Fibroblast of mammary gland (primary cell): ENCODE measurements at places on chromosomes 6 and 20.

GRCh38 chr6:28643017-28643740 is 117.5 kb downstream of the GPX5 start:
- DNase-seq = peak; percentile 88

- no peak for DNase-seq
Measured at GRCh38 chr6:39956936-39957335, 22.7 kb upstream of the MOCS1 start.

DNA sequence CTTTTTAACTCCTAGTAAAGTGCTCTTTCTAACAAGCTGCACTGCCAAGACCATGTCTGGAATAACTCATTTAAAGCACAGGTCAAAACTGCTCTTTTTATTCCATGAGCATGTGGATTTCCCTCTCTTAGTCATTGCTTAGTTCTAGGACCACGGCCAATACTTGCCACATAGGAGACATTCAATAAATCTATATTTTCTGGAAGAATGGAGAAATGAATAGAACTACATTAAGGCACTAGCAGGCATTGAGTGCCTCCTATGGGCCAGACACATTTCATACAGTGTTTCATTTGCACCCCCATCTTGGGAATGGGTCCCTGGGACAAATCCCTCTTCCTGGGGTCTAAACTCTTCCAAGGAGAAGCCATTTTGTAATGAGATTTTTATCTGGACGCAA is 552.8 kb upstream of the CITED2 start:
- DNase-seq = peak; percentile 96

DNA sequence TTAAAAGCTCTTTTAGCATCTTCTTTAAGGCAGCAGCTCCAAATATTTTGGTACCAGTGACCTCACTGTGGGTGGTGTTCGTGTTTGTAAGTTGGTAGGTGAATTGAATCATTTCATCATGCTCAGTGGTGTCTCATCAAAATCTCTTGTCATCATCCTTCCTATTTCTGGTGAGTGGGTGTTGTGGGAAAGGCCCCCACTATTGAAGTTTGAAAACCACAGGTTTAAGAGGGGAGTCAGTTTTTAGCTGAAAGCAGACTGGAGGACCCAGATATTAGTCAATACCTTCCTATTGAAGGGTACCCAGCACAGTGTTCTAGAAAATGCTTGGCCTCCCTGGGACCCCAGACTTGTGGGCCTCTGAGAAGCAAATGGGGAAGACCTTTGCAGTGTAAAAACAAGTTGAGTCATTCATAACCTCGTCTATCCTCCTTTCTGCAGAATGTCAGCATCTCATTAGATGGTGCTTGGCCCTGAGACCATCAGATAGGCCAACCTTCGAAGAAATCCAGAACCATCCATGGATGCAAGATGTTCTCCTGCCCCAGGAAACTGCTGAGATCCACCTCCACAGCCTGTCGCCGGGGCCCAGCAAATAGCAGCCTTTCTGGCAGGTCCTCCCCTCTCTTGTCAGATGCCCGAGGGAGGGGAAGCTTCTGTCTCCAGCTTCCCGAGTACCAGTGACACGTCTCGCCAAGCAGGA is 3.7 kb downstream of the PIM1 start:
- peak; percentile 31 for DNase-seq

DNA sequence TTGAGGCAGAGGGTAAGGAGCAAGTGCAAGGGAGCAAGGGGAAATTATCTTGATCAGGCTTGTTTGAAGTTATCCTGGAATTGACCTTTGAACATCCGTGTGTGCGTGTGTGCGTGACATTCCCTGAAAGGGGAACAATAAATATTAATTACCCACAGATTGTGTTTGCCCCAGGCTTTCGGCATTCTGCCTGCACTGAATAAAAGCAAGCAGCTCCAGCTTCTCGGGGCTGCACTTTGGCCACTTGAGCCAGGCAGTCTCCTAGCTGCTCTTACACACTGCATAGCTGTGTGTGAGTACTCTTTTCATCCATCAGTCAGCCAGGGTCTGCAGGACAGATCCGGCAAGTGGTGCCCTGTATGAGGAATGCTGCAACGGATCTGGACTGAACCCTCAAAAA is 107.7 kb upstream of the BTN3A2 start:
- no peak for DNase-seq

GRCh38 chr6:13098793-13099570 is 229.4 kb downstream of the TBC1D7 start:
- no peak for DNase-seq

DNA sequence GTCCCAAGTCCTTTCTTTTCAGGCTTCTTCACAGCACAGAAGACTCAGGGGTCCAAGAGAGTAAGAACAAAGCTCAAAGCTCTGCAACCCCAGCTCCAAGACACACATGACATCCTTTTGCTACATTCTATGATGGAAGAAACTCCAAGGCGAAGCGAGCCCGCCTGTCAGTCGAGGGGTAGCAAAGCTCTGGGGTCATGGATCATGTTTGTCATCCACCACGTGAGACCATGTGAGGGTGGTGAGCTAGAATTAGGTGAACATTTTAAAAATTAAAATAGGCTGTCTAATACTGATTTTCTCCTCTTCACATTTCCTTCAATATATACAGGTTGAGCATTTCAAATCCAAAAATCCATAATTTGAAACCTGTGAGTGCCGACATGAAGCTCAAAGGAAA is 189.6 kb downstream of the TTLL2 start:
- no peak for DNase-seq

DNA sequence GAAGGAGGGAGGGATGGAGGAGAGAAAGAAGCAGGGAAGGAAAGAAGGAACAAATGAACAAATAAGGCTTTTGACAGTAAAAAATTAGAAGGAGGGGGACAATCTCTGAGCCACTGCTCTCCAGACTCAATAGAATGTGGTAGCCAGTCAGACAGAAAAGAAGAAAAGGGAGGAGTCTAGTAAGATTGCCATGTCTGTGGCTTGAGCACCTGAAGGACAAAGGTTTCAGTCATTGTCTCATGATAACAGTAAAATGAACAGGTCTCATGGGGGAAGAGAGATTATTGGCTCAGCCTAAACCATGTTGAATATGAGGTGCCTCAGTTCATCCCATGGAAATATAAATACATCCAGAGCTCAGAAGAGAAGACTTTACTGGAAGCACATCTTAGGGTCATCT is 14.0 kb upstream of the LOC128125822 start:
- DNase-seq = no peak

- DNase-seq = peak; percentile 16
Measured at GRCh38 chr6:5167501-5167900, 82.4 kb downstream of the PPP1R3G start.

DNA sequence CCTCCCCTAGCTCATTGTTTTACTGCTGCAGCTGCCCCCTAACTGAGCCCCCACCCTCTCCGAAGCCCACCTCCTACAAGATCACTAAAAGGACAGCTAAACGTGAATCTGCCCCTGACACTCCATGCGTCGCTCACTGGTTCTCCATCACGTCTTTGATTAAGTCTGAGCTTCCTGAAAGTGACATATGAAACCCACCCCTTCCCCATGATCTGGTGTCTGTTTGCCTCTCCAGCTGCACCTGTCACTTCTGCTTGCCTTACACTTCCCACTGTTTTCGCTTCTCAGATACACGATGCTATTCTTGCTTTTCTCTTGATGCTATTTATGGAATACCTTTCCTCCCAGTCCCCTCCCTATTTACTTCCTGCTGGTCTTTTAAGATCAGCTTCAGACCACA is 8.0 kb upstream of the PERP start:
- no peak for DNase-seq

- no peak for DNase-seq
Measured at GRCh38 chr6:80003826-80004172, 650 bp upstream of the TTK start.

GRCh38 chr6:699319-699718 is 6.4 kb upstream of the EXOC2 start:
- peak; percentile 17 for DNase-seq

- DNase-seq = no peak
Measured at GRCh38 chr6:2085657-2086056, 159.7 kb downstream of the GMDS start.

DNA sequence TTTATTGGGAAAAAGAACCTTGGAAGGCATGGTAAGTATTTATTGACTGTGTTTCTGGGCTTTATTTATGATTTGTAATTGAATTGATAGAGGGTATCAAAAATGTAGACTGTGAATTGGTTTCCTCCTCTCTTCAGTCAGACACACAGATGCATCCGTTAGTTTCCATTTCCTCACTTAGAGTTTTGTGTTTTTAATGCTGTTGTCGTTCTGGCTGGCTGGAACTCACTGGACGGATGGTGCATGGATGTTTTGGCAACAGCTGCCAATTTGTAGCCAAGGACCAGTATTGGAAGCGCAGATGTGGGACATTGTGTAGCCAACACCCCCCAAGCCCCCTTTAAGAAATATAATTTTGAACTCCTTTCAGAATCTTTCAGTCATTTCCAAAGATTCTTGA is 134.5 kb downstream of the JARID2 start:
- DNase-seq = no peak

DNA sequence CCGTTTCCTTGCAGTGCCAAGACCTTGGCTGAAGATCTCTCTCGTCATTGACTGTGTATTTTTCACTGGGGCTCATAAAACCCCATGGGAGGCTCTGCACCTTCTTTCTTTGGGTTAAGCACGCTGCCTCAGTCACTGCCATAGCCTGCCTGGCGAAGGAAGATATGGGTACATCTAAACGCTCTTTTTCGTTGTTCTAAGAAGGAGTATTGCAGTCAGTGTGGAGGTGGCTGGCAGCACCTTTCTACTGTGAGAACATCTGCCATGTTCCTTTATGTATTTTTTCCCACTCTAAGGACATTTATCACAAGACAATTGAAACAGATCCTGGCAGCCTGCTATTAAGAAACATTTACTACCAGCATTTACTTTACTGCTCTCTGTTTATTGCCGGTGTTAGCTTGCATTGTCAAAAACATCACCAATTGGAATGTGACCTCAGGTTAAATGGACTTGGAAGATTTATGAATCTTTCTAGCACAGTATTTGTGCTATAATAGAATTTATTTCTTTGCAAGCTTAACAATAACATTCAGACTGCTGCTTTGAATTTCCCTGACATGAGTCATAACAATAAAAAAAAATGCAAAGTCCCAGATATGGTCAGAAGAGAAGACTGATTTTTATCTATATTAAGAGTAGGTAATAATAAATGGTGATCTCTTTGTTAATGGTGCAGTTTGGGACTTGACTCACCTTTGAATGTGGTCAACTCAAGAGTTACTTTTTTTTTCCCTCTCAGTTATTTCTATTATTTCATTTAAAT is 62.2 kb upstream of the CLDN20 start:
- peak; percentile 65 for DNase-seq

DNA sequence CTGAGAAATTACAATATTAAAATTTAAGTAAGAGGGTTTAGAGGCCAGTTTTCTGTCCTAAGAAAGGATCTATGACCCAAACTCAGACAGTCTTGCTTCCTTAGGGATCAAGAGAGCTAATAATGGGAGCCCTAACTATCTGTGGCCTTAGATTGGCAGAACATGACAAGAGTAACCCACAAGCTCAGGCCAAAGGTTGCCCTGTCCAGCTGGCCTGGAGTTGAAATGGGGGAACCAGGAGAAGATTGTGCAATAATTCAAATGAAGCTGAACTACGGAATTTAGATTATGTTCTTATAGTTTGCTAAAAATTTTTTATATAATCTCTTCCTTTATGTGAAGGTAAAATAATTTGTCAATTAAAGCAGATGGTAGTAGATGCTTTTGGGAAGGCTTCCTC is 26.4 kb downstream of the LAMA4 start:
- no peak for DNase-seq

DNA sequence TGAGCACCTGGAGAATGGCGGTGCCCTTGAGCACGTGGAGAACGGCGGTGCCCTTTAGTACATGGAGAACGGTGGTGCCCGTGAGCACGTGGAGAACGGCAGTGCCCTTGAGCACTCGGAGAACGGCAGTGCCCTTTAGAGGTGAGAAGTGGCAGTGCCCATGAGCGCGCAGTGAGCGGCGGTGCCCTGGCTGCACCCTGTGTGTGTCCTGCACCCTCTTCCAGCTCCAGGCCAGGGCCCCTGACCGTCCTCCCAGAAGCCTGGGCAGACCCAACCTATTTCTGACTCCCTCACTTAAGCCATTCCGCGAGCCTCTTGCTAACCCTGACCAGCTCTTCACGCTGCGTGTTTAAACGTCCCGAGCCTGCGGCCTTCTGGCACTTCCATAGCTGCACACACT is 151.3 kb downstream of the DLL1 start:
- no peak for DNase-seq

DNA sequence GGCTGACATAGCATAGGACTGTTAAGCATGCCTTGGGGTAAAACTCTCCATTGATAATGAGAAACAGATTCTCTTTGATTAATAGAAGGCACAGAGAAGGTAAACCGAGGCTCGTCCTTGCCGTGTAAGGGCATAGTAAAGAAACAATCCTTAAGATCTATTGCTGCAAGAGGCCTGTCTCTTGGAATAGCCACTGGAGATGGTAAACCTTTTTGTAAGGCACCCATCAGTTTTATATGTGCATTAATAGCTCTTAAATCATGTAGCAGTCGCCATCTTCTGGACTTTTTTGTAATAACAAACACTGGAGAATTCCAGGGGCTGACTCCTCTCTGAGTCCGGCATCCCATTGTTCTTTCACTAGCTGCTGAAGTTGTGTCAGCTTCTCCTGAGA is 8.4 kb upstream of the ABHD12 start:
- DNase-seq = peak; percentile 83

DNA sequence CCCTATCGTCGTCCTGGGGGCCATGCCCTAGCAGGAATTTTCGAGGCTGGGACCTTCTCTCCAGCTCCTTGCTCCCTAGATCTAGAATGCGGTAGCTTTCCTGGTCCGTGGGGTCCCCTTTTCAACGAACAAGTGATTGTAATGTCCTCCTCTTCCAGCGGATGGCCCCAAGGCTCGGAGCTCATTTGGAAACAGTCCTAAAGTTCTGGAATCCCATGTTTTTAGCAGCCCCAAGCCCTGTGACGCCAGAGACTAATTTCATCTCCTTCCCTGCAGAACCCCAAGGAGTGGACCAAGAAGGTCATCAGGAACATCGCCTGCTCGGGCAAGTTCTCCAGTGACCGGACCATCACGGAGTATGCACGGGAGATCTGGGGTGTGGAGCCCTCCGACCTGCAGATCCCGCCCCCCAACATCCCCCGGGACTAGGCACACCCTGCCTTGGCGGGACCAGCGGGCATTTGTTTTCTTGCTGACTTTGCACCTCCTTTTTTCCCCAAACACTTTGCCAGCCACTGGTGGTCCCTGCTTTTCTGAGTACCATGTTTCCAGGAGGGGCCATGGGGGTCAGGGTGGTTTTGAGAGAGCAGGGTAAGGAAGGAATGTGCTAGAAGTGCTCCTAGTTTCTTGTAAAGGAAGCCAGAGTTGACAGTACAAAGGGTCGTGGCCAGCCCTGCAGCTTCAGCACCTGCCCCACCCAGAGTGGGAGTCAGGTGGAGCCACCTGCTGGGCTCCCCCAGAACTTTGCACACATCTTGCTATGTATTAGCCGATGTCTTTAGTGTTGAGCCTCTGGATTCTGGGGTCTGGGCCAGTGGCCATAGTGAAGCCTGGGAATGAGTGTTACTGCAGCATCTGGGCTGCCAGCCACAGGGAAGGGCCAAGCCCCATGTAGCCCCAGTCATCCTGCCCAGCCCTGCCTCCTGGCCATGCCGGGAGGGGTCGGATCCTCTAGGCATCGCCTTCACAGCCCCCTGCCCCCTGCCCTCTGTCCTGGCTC is 48.5 kb downstream of the PYGB start:
- peak; percentile 57 for DNase-seq
